ENCODE measurements at places on chromosomes 13 and 19.

GRCh38 chr19:41799444-41800000 is 3.1 kb downstream of the CEACAM3 start:
- no peak for DNase-seq

GRCh38 chr19:1251330-1252220 is 3.2 kb downstream of the MIDN start:
- DNase-seq: peak; percentile 67

- no peak for DNase-seq
Measured at GRCh38 chr13:89029062-89029461, 1357.9 kb downstream of the SLITRK5 start.

- no peak for DNase-seq
Measured at GRCh38 chr19:1354970-1355567, 28.6 kb upstream of the NDUFS7 start.

DNA sequence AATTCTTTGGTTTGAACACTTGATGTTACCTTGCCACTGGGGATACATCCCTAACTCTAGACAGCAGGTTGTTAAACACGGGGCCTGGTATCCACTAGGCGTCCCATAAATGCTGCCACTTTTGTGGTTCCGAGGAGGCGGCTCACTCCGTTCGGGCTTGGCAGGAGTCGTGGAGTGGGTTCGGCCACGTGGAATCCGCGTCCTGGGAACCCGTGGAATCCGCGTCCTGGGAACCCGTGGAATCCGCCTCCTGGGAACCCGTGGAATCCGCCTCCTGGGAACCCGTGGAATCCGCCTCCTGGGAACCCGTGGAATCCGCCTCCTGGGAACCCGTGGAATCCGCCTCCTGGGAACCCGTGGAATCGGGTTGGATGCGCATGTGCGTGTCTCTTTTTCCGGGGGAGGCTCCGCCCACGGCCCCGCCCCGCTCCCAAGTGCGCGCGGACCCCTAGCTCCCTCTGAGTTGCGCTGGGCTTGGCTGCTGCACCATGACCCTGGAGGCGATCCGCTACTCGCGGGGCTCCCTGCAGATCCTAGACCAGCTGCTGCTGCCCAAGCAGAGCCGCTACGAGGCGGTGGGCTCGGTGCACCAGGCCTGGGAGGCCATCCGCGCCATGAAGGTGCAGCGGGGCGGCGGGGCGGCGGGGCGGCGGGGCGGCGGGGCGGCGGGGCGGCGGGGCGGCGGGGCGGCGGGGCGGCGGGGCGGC is at the start of gene MRI1:
TSS of gene MRI1 (plus strand) at position 422 of the 707 bp plus-strand sequence. CDS start at position 489, 67 bp downstream.
- DNase-seq: peak; percentile 67

GRCh38 chr13:101343128-101343787 is 73.0 kb downstream of the NALCN start:
- no peak for DNase-seq

- DNase-seq: no peak
Measured at GRCh38 chr13:28678809-28679208, 19.9 kb downstream of the POMP start.

DNA sequence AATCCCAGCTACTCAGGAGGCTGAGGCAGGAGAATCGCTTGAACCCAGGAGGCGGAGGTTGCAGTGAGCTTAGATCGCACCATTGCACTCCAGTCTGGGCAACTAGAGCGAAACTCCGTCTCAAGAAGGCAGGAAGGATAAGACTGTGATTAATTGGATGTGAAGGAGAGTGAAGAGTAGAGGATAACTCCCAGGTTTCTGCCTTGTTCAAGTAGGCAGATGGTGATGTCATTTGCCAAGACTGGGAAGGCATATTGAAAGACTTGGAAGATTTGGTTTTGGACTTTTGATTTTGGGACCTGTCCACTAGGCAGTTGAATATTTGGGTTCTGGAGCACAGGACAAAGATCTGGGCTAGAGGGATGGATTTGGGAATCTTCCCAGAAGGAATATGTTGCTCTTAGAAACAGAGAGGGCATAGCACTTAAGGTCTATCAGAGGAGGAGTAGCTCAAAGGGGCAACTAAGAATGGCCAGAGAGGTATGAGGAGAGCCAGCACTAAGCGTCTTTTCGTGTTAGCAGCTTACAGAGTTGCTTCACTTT is 20.0 kb downstream of the GARRE1 start:
- no peak for DNase-seq

Data from CD4-positive, alpha-beta T cell treated with Interleukin-17A for 1 hour (primary cell).